ENCODE measurements at places on chromosomes 16 and 17.

- DNase-seq: peak; percentile 94
Measured at GRCh38 chr16:81729451-81729850, 49.6 kb upstream of the PLCG2 start.

- no peak for DNase-seq
Measured at GRCh38 chr16:3576211-3576610, 992 bp downstream of the NLRC3 start.

- peak; percentile 61 for DNase-seq
Measured at GRCh38 chr17:64387545-64388171, 3.0 kb downstream of the PECAM1 start.

GRCh38 chr17:61235827-61236197 lies 163.8 kb upstream of the TBX2 start:
- DNase-seq: no peak

GRCh38 chr17:50893183-50893993 lies 27.2 kb upstream of the TOB1 start:
- peak; percentile 55 for DNase-seq

DNA sequence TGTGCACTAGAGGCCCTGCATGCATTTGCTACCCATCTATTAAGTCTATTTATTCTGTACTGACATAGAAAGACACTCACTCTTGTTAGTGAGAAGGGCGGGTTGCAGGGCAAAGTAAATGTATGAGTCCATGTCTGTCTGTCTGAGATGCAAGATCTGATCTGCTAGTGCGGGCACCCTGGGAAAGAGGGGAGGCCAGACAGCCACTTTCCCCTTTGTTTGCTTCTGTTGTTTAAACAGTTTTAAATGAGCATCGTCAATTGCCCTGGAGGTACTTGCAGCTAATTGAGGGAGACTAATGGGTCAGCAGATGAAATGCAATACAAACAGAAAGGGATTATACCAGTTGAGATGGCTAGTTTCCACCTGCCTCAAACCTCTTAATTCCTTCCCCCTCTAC lies 24.9 kb downstream of the SCNN1G start:
- DNase-seq: no peak

- DNase-seq: peak; percentile 50
Measured at GRCh38 chr17:62724398-62725146, 83.5 kb downstream of the MARCHF10 start.
